ENCODE measurements at places on chromosomes 1 and 21.

DNA sequence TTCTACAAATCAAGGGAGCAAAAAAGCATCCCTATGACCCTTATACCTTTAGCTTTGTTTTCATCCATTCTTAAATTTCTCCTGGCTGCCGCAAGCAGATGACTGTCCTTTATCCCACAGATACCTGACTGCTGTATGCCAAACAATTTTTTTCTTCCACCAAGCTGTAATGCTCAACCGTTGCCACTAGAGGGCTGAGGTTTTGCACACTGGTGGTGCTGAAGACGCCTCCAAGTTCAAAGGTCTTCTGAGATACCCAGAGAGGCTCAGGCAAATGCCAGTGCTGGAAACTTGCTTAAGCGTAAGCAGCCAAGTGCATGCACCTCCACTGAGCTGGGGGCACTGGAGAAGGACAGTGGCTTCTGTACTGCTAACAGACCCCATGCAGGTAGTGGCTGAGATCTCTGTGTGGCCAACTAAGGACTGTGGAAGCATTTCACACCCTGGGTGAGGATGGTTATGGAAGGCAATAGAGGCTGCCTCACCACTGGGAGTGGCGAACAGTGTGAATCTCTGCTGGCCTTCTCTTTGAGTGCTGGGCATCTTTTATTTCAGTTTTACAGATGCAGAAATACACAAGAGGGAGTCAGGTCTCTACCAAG, 28.5 kb downstream of the CNIH3 start:
- no peak for DNase-seq

DNA sequence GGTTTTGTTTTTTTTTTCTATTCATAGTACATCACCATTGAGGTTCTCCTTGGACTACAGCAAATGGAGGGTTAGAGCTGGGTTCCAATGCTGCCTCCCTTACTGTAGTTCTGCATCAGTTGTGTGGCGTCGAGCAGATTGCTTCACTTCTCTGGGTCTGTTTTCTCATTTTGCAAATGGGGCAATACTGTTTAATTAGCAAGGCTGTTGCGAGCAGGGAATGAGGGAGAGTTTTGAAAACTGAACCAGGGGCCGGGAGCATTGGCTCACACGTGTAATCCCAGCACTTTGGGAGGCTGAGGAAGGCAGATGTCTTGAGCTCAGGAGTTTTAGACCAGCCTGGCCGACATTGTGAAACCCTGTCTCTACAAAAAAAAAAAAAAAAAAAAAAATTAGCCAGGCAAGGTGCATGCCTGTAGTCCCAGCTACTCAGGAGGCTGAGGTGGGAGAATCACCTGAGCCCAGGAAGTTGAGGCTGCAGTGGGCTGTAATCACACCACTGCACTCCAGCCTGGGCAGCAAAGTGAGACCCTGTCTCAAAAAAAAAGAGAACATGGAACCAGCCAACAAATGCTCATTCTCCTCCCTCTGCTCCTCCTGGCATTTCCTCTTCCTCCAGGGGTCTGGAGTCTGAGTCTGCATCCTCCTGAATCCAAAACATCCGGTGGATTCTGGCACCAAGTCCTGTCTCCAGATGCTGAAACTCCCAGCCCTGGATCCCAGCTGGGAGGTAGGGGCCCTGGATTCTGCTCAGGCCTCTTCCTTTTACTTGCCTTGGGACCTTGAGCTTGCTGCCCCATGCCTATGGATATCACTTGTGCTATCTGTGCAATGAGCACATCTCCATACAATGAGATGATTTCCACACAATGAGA, 3.7 kb upstream of the PLOD1 start:
- DNase-seq = no peak

DNA sequence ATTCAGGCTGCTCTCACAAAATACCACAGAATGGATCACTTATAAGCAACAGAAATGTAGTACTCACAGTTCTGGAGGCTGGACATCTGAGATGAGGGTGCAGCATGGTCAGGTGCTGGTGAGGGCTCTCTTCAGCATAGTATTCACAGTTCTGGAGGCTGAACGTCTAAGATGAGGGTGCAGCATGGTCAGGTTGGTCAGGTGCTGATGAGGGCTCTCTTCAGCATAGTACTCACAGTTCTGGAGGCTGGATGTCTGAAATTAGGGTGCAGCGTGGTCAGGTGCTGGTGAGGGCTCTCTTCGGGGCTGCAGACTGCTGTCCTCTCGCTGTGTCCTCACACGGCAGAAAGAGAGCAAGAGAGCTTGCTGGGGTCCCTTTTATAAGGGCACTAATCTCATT, 17.1 kb downstream of the PDZK1IP1 start:
- no peak for DNase-seq

GRCh38 chr1:182608845-182609610, 4.8 kb upstream of the RGS16 start:
- DNase-seq = no peak

DNA sequence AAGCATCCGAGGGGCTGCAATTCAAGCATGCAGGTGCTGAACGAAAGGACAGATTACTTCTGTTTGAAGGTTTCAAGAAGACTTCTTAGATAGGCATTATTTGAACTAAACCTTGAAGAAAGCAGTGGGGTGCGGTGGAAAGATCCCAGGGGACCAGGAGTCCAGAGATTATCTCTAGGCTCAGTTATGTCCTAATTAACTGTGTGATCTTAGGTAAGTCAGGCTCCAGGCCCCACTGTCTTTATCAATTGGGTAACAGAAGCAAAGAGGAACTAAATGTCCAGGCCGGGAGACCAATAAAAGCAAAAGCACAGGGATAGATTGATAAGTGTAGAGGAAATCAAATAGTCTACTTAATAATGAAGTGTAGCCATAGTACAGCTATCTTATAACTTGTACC, 72.9 kb upstream of the CDC42BPA start:
- no peak for DNase-seq

DNA sequence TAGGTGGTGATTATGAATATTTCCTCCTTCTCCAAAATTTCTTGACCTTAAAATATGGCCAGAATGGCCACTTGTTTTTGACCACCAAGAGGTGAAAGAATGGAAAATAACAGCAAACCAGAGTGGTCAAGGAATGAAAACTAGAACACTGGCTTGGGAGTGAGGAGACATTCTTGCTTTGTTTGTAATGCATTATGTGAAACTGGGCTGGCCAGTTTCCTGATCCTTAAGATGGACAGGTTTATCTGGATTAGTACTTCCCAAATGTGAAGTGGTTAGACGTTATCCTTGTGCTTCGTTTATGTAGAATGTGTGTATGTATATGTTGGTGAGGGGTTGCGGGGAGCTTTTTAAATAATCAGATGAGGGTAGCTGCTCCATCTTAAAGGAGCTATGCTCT, 12.8 kb downstream of the PLA2G4A start:
- no peak for DNase-seq

DNA sequence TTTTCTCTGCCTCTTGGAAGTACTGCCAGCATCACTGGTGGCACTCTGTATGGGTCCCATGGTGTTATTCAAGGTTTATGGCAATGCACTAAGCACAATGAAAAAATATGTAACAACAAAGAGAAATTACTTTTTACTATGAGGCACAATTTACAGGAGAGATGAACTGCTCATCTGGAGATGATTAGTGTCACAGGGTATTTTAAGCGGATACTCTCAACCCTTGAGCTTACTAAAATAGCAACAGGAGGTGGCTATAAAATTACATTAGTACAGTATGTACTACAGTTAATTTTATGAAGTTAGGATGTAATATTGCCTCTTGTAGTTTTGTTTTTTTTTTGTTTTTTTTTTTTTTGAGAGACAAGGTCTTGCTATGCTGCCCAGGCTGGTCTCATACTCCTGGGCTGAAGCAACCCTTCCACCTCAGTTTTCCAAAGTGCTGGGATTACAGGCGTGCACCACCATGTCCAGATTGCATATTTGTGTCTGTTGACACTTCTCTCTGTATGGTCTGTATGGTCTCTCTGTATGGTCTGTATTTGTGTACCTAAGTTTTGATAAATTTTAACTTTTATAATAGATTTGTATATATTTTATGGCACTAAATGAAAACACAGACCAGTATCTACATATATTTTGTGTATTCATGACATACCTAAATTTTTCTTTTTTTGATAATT, 175.6 kb upstream of the HP1BP3 start:
- DNase-seq = no peak

GRCh38 chr1:181588631-181589030, 105.3 kb downstream of the CACNA1E start:
- no peak for DNase-seq

- no peak for DNase-seq
These were observed 115.4 kb upstream of the HOOK1 start for GRCh38 chr1:59699227-59699847.

DNA sequence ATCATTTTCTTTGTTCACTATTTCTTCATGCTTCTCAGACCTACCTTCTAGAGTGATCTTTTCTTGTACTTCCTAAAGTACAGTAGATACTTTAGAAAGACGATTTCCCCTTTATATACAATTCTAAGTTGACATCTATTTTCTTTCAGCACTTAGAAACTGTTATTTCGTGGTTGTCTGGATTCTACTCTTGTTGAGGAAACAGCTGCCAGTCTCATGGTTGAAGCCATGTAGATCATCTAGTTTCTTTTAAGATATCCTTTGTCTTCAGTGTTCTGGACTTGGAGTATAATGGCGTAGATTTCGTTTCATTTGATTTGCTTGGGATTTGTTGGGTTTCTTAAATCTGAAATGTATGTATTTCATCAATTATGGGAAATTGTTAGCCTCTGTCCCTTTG, 67.6 kb downstream of the PKN2 start:
- DNase-seq = no peak
